NCI-H460 (cell line): ENCODE measurements at places on chromosomes 1 and 21. TPM values are rescaled to one million over a fixed set of nuclear protein-coding genes. Genes with fewer than 3 reads are reported as not detected.

Gene ENAH
- total RNA-seq = 126 and 130 TPM in 2 replicates

Gene PMF1
- 47.5 and 59.2 TPM in 2 replicates for total RNA-seq

Gene HAO2
- not detected in 2 replicates for total RNA-seq

Gene MLLT11
- total RNA-seq = 82.1 and 84.6 TPM in 2 replicates

Gene SHCBP1L
- not detected in 2 replicates for total RNA-seq

Gene SLC41A1
- total RNA-seq = 26.4 TPM in 2 replicates

Gene APCS
- not detected in 2 replicates for total RNA-seq

Gene PAPPA2
- total RNA-seq = 28.5 and 30.1 TPM in 2 replicates

Gene FTCD
- 0.22 TPM in 1 of 2 replicates, not detected in the other for total RNA-seq

Gene IL23R
- total RNA-seq = not detected in 2 replicates

Gene GLMP
- total RNA-seq = 50.5 and 62.2 TPM in 2 replicates

Gene CFHR5
- not detected in 2 replicates for total RNA-seq

Gene SLAMF1
- total RNA-seq = not detected in 2 replicates

Gene CLDN8
- total RNA-seq = not detected in 2 replicates

Gene SPRR4
- total RNA-seq = not detected in 2 replicates

Gene KRTAP7-1
- not detected in 2 replicates for total RNA-seq

Gene MYOM3
- total RNA-seq = 3.1 and 3.4 TPM in 2 replicates

Gene TMEM240
- 0.67 TPM in 1 of 2 replicates, not detected in the other for total RNA-seq

Gene ANKRD45
- total RNA-seq = not detected in 2 replicates

Gene LCE1D
- total RNA-seq = not detected in 2 replicates

Gene GNG4
- 0.25 and 0.87 TPM in 2 replicates for total RNA-seq

Gene DNM3
- 0.12 and 0.27 TPM in 2 replicates for total RNA-seq

Gene ESRRG
- 0.05 TPM in 1 of 2 replicates, not detected in the other for total RNA-seq

Gene ATP6V1G3
- not detected in 2 replicates for total RNA-seq
